ENCODE measurements at places on chromosomes 5 and 9.

- DNase-seq, result no peak
Measured at GRCh38 chr5:83564069-83564749, 92.7 kb downstream of the VCAN start.

GRCh38 chr9:129258823-129259301 is 80.8 kb upstream of the IER5L start:
- DNase-seq, result no peak

DNA sequence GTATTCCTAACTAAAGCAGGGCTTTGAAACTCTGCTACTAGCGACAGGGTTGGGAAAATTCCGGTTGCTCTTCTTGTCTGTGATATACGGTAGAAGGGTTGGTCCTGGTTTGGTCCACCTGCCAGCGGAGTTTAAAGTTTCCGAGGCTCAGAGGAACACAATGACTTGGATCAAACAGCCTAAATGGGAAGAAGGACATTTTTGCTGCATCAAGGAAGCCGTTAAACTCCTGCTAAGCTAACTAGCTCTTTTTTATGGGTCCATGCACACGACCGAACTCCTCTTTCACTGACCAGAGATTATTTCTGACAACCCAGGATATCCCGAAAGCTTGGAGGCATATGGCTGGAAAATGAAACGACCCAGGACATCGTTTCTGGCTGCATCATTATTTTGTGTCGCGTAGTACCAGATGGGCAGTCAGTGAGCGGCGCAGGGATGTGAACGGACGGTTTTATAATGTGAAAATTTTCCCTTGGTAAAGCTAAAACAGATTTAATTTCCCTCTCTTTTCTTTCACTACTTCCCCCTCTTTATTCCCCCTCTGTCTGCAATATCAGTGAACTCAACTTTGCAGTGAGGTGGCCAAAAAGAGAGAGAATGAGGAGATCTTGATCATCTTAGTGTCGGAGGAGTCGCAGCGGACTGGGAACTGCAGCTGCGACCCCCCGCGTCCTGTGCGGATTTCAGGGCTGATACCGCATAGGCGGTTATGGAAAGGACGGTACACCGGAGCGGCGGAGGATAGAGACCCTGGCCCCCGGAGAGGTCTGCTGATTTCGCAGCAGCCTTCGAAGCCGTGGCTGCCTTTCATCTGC is at the start of gene LURAP1L:
Gene LURAP1L (plus strand): TSS at position 160 of the 818 bp plus-strand sequence. CDS start 696 bp downstream, outside the sequence.
- peak; percentile 72 for DNase-seq

GRCh38 chr9:2966565-2967300 is 122.8 kb upstream of the PUM3 start:
- no peak for DNase-seq

- DNase-seq, result no peak
Measured at GRCh38 chr5:177357146-177357458, 622 bp upstream of the RGS14 start.

GRCh38 chr5:154164249-154164581 is 26.3 kb upstream of the GALNT10 start:
- DNase-seq, result no peak

DNA sequence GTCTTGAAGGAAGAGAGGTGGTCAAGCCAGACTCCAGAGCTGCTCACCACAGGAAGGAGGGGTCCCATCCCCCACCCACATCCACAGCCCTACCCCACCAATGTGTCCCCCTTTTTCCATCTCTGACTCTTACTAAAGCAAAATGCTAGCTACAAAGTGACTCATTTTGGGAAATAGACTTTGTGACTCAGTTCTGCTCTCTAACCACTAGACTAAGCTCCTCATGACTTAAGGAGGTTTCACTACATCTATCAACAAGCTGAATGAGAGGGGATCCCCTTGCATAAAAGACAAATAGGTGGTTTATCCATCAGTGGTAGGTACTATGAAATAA is 35.1 kb upstream of the ADRB2 start:
- no peak for DNase-seq

DNA sequence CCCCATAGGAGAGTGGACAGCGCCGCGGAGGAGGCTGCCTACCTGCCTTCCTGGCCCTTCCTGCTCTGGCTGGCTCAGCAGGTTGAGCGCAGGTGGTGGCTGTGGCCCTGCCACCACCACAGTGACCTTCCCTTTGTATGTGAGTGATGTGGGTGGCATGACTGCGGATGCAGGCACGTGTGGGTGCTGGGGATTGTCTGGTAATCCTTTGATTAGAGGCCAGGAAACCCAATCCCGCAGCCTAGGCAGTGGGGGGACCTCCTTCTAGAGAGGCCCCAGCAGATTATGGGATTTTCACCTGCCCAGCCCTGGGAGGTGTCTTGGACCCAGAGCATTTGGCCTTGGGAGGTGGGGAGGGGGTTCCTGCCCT is 16.5 kb downstream of the RXRA start:
- no peak for DNase-seq

- DNase-seq, result no peak
Measured at GRCh38 chr9:20997503-20998076, 33.9 kb downstream of the HACD4 start.

DNA sequence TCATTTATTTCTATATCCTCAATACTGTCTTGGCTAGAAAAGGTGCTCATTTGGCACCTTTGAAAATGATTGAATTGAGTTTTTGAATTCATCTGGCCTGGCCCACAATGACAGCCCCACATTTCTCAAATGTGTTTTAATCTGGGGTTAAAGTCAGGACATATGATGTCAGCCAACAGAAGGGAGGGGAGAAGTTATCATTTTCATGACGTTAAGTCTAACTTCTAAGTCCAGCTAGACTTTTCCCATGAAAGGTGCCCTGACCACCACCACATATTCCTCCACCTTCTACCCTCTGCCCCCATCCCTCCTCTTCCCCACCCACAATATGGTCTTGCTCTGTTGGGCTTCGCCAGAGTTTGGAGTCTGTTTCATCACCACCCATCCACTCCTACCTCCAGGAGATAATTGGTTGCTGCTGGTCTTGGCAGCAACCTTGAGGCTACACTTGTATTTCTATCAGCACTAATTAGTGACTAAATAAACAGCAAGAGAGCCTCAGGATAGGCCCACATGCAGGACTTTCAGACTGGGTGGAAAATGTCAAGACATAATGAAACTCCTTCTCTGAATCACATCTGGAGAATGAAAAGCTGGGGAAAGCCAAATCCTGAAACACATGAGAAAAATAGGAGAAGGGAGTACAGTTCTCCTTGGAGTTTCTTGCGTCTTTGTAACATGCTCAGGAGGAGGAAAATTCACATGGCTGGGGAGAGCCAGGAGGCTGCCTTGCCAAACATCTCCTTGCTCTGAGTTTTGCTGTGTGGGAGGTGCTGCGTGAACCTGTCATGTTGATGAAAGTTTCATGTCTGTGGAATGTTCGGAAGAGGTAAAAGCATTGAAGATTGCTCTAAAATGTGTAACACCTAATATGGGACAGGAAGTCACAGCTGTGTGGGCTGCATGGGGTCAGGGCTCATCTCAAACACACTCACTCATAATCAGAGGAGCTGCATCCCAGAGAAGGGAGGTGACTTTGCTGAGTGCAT is 544.7 kb upstream of the KLF4 start:
- DNase-seq, result no peak

GRCh38 chr9:92404042-92404836 is at the start of gene OGN:
OGN (minus strand) TSS chr9:92404578; CDS start chr9:92403407, 1,171 bp downstream.
- DNase-seq, result no peak

DNA sequence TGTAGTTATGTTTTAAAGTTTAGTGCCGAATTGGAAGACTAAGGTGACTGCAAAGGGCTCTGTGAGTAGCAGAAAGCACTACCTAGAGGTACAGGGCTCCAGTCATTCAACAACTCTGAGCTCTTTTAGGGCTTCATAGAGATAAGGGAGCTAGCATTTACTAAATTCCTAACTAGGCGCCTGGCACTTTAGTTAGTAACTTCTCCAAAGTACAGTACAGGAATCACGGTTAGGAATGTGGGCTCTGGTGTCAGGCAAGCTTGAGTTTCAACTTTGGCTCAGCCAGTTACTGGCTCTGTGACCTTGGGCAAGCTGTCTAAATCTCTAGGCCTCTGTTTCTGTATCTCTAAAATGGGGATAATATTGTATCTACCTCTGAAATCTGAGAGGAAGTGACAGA is 115.3 kb downstream of the SLIT3 start:
- no peak for DNase-seq

- no peak for DNase-seq
Measured at GRCh38 chr5:169626779-169627178, 10.3 kb upstream of the DOCK2 start.

- DNase-seq, result peak; percentile 84
Measured at GRCh38 chr5:150486402-150487198, 21.3 kb upstream of the NDST1 start.

GRCh38 chr5:161850491-161850890 is 2.6 kb downstream of the GABRA1 start:
- no peak for DNase-seq

- no peak for DNase-seq
Measured at GRCh38 chr5:180095545-180095944, 24.0 kb upstream of the RNF130 start.

- DNase-seq, result no peak
Measured at GRCh38 chr9:10443868-10444204, 169.0 kb downstream of the PTPRD start.

DNA sequence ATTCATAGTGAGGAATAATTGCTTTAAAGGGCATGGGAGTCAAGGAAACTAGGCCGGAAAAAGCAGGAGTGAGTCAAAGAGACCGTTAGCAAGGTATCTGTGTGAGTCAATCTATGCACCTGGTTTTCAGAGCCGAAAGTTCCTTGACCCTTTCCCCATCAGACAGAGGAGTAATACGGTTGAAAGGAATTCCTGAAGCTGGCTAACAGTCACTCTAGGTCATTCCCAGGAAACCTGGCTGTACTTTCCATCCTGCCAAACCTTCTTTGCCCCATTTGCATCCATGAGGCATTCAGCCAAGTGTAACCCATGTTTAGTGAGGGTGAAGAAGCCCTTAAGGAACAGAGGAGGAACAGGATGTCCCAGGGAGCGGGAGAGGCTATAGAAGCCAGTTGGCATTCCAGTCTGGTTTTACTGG is 16.2 kb downstream of the RBM18 start:
- DNase-seq, result no peak

- DNase-seq, result no peak
Measured at GRCh38 chr5:60514152-60514551, 185.8 kb downstream of the DEPDC1B start.

- no peak for DNase-seq
Measured at GRCh38 chr5:134479839-134480238, 45.6 kb upstream of the JADE2 start.

DNA sequence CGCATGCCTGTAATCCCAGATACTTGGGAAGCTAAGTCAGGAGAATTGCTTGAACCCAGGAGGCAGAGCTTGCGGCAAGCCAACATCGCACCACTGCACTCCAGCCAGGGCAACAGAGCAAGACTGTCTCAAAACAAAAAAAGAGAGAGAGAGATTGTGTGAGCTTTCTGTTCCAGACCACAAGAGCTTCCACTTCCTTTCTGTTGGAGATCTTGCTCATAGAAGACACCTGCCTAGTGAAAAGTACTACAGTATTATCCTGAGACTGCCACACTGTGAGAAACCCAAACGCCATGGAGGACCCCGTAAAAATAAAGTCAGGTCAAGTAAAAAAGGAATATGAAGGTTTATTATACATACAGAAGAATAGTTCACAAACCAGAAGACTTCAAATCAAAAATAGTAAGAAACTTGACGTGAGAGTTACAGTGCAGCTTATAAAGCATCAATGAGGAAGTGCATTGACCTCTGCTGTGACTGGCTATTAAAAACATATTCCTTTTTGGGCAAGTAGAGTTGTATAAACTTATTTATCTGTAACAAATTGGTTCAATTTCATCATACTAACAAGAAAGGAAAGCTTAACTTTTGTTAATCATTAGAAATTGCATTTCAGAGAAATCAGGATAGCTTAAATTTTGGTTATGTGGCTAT is 4.3 kb upstream of the EMB start:
- DNase-seq, result no peak

GRCh38 chr9:100602342-100602801 is 24.5 kb downstream of the CAVIN4 start:
- DNase-seq, result no peak

GRCh38 chr9:107789001-107789700 is 299.6 kb upstream of the KLF4 start:
- no peak for DNase-seq

DNA sequence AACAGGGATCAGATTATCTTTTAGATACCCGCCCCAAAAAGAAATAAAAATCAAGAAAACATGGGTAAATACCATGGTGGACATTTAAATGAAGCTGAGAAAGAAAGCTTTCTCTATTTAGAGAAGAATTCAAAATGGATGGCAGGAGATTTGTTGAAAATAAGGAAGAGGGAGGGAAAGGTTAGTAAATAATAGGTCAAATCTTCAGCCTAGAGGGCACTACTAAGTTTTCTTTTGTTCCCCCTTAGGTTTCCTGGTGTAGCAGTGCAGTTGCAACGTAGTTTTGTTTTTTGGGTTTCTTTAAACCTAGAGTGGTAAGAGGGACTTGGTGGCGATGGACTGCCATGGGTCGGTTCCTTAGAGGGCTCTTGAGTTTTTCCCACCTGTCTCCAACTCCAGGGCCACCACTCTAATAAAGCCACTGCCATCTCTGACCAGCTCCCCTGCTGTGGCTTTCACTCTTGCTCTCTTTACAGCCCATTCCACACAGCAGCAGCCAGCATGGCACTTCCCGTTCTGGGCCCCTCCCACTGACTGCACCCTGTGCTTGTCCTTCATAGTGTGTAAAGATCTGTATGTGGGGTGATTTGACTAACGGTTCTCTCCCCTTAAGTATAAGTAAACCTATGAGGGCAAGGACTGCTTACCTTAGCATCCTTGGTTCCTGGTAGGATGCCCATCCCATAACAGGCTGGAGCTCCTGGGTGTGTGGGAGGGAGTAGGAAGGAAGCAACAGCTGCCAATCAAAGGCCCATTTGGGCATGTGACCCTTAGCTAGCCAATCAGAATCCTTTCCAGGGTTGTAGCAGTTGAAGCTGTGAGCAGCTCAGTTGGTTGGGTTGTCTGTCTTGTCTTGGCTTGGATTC is 118.3 kb downstream of the SLC1A3 start:
- DNase-seq, result no peak

- DNase-seq, result peak; percentile 74
Measured at GRCh38 chr9:96618209-96619123, 1.2 kb downstream of the CDC14B start.

- no peak for DNase-seq
Measured at GRCh38 chr5:137287569-137287968, 211.6 kb downstream of the SPOCK1 start.

DNA sequence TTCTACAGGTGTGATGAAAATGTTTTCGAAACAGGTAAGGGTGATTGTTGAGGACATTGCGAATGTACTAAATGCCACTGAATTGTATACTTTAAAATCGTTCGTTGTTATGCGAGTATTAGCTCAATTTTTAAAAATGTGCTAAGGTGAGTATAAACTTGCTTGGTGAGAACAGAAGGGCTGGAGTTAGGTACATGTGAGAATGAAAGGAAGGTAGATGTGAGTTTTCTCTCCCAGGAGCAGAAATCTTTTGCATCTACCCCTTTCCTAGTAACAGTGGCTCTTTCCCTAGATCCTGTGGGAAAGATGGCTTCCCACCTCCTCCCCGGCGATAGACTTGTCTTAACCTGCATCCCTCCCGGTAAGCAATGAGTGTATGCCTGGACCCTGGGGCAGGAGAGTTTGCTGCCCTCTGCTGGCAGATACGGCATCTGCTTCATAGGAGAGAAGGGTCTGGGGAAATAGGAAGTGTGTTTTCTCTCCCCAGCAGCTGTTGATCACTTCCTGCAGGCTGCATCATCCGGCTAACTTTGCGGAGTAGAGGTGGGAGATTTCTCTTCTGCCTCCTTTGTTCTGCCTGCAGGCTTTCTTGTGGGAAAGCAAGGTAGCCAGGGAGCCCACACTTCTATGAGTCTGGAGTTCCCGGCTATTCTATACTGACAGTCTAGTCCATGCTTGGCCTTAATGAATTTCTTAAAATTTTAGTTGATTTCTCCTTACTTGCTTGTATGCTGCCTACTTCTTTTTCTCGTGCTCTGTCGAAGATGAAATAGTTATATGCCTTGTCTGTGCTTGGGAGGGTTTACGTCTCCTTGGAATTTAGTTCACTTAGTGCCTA is 373.3 kb upstream of the SEMA6A start:
- peak; percentile 50 for DNase-seq
